Immature natural killer cell (primary cell): ENCODE measurements at places on chromosomes 2 and 18. TPM values are rescaled to one million over a fixed set of nuclear protein-coding genes. Genes with fewer than 3 reads are reported as not detected.
A peak's percentile ranks its signal among the peaks of the same experiment; 100 is the strongest.

GRCh38 chr2:38409156-38410102, 32.4 kb upstream of the ATL2 start:
- peaks cover 2% of the 10 kb centered on the region for H3K27me3 ChIP-seq
- no peak overlapping the region for H3K27ac ChIP-seq
- H3K4me1 ChIP-seq, result no peaks in the 10 kb centered on the region
- H3K36me3 ChIP-seq, result peaks cover 5% of the 10 kb centered on the region

DNA sequence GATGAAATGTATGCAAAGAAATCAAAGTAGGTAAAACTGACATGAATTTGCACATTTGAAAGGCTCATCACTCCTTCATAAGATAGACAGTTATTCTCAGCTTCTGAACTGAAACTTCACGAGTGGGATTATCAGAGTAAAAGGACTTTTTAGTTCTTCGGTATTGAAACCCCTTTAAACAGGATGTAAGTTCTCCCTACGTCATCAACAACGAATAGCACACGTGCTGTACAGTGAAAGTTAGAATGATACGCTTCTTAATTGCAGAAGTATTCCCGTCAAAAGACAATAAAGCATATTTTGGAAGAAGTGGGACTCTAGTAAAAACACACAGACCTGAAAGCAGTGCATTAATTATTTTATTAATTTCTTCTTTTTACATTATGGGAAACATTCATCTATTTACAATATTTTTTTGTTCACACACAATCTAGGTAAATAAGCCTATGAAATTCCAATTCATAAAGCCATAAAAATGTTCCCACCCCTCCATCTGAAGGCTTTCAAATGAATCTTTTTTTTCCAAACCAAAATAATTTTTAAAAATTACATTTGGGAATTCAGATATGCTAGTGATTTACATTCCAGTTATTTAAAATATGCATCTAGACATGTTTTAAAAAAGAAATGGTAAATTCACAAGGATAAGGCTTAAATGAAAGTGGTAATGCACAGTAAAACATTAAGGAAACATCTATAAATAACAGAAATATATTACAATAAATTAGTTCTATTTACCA, 45.9 kb downstream of the TGIF1 start:
- no peak overlapping the region for H3K4me3 ChIP-seq
- H3K4me1 ChIP-seq, result peaks cover 29% of the 10 kb centered on the region
- no peaks in the 10 kb centered on the region for H3K36me3 ChIP-seq

DNA sequence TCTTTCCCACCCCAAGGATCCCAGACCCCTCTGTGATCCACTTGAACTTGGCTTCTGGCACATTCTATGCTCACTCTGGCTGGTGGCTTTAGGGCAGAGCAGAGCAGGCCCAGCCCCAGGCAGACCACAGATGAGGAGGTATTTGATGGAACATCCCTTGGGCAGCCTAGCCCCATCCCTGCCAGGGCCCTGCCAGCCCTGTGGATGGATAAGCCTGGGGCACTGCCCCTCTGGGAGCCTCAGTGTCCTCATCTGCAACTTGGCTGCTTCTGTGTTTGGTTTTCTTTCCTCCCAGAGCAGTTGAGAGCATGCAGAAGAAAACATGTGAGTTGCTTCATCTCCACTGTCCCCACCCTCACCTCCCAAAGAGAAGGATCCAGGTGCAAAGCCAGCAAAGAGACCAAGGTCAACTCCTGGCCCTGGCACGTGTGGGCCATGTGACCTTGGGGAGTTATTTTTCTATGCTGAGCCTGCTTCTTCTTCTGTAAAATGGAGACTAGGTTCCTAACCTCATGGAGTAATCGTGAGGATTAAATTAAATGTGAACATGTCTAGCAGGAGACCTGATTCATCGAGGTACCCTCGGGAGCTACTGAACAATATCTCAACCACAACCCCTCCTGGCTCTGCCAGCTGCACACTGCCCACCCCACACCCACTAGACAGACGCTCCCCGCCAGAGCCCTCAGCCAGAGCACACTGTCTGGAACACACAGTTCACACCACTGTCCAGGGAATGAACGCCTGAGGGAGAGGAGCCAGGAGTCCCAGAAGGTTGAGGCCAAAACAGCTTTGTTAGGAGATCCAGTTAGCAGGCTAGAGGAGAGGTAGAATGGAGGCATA, 14.6 kb upstream of the TNS1 start:
- H3K4me1 ChIP-seq, result no peaks in the 10 kb centered on the region
- no peaks in the 10 kb centered on the region for H3K36me3 ChIP-seq

DNA sequence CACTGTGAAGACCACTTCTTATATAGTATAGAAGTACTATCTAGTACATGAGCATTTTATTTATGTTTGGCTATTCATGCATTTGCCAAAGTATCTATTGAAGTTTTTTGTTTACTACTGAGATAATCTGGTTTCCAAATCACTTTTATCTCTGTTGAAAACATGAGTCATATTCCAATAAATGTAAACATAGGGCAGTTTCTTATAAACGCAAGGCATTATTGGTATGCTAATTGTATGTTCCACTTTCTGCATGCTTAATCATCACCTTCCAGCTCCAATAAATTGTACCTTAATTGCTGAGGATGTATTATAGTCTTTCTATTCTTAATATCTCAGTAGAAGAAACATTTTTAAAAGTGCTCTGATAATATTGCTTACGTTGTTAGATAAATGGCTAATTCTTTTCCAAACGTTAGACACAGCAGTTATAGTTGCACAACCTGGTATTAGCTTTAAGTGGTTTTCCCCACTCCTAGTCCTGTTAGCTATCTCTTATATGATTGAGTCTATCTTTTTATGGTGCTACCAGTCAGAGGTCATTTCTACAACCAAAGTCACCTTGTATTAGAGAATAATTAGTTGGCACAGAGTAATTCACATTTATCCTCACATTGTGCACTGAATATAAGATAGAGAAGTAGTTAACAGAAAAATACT, 17.2 kb downstream of the ITGA4 start:
- peaks cover 24% of the 10 kb centered on the region for H3K36me3 ChIP-seq
- peaks cover 79% of the 10 kb centered on the region for H3K4me1 ChIP-seq
- H3K4me3 ChIP-seq, result peak overlapping the region; percentile 10

GRCh38 chr2:179222076-179222475, 42.6 kb downstream of the SESTD1 start:
- no peaks in the 10 kb centered on the region for H3K36me3 ChIP-seq
- no peaks in the 10 kb centered on the region for H3K27me3 ChIP-seq
- H3K4me1 ChIP-seq, result no peaks in the 10 kb centered on the region

The ITM2C gene
- 16.9 TPM for polyA plus RNA-seq

GRCh38 chr2:202605174-202605573, 29.6 kb upstream of the FAM117B start:
- no peaks in the 10 kb centered on the region for H3K27me3 ChIP-seq
- no peak overlapping the region for H3K4me3 ChIP-seq
- no peaks in the 10 kb centered on the region for H3K36me3 ChIP-seq
- H3K4me1 ChIP-seq, result peaks cover 15% of the 10 kb centered on the region
- DNase-seq, result no peak

The DSEL gene
- polyA plus RNA-seq, result 0.11 TPM

DNA sequence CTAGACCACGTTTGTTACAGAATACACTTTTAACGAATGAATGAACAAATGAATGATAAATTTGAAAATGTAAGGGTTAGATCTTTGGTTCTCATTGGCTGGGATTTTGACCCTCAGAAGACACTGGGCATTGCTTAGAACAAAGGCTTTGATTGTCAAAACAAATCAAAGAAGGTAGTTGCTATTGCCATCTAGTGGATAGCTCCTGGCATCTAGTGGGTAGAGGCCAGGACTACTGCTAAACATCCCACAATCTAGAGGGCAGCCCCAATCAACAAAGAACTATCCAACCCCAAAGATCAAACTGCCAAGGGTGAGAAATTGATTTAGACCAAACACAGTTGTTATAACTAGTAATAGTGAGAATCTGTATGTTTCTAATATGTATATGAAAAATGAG, 552.3 kb downstream of the KCNJ3 start:
- DNase-seq, result no peak
- no peaks in the 10 kb centered on the region for H3K4me1 ChIP-seq

DNA sequence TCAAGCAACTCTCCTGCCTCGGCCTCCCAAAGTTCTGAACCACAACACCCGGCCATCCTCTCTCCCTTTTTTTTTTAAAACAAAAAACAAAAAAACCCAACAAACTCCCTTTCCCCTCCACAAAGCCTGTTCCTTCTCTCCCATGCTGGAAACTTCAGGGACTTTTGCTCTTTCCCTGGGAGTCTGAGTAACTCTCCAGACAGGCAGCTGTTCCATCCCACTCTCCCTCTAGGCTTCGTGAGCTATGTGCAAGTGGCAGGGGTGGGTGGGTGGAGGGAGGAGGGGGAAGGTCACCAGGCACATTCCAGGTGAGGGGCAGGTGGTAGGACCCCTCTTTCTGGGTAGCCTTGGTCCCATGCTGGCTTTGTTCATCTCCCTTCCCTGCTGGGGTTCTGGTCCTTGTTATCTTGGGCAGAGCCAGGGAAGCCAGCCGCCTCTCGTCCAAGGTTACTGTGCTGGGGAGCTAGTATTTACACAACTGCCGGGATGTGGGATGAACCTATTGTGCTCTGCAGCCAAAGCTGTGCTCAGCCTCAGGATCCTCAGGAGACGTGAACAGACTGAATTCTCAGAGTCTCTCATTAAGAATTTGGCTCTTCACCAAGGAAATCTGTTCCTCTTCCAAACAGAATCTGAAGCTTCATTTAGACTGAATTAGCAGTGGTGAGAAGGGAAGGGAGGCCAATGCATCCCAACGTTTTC, 106.9 kb downstream of the LIPG start:
- H3K36me3 ChIP-seq, result no peaks in the 10 kb centered on the region
- no peaks in the 10 kb centered on the region for H3K4me1 ChIP-seq
- H3K27ac ChIP-seq, result no peak overlapping the region
- H3K27me3 ChIP-seq, result peaks cover 2% of the 10 kb centered on the region
- H3K4me3 ChIP-seq, result no peak overlapping the region

GRCh38 chr2:191038241-191038725, 24.3 kb upstream of the STAT1 start:
- peak; percentile 32 for DNase-seq
- peak overlapping the region; percentile 93 for H3K27ac ChIP-seq
- peak overlapping the region; percentile 58 for H3K4me3 ChIP-seq
- peaks cover 37% of the 10 kb centered on the region for H3K4me1 ChIP-seq
- peaks cover under 1% of the 10 kb centered on the region for H3K27me3 ChIP-seq
- peaks cover 27% of the 10 kb centered on the region for H3K36me3 ChIP-seq

The ERBB4 gene
- not detected for polyA plus RNA-seq

The CDK15 gene
- polyA plus RNA-seq, result not detected

DNA sequence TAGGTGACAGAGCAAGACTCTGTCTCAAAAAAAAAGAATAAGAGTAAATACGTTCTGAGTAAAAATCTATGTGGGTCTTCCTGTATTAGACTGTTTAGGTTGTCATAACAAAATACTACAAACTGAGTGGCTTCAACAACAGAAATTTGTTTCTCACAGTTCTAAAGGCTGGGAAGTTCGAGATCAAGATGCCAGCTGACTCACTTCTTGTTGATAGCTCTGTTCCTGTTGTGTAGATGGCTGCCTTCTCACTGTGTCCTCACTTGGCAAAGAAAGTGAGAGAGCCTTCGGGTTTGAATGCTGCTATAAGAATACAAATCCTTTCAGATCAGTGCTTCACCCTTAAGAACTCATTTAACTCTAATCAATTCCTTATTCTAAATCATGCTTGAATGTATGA, 430.0 kb upstream of the VWC2L start:
- no peak overlapping the region for H3K4me3 ChIP-seq
- no peaks in the 10 kb centered on the region for H3K27me3 ChIP-seq
- no peak overlapping the region for H3K27ac ChIP-seq
- H3K36me3 ChIP-seq, result no peaks in the 10 kb centered on the region
- DNase-seq, result no peak

GRCh38 chr2:217919781-217920351, 82.9 kb downstream of the TNS1 start:
- no peaks in the 10 kb centered on the region for H3K4me1 ChIP-seq
- H3K4me3 ChIP-seq, result no peak overlapping the region
- H3K36me3 ChIP-seq, result no peaks in the 10 kb centered on the region
- H3K27me3 ChIP-seq, result peaks cover 6% of the 10 kb centered on the region
